ENCODE measurements at places on chromosomes 4 and X.

- DNase-seq: no peak
These were observed 511.8 kb upstream of the LCORL start for GRCh38 chr4:18533262-18533775.

- no peak for DNase-seq
These were observed 188.5 kb upstream of the FTHL17 start for GRCh38 chrX:31260351-31260750.

- no peak for DNase-seq
These were observed 9.1 kb upstream of the HSPA4L start for GRCh38 chr4:127772769-127773671.

DNA sequence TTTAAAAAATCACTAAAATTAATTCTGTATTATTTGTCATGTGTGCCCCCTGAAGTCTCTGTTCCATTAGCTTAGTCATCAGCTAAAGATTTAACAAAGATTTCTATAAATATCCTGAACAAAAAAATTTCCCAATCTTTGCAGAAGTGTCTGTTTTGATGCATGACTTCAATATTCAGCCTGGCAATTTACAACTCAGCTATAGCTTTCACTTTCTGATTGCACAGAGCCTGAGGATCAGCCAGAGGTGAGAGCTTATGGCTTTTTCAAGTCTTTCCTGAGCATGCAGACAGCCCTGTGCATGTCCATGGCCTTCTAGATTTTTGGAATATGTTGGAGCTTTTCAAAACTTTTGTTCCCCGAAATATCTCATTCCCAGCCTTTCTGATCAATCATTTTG, 420.1 kb downstream of the ZNF674 start:
- DNase-seq: no peak

GRCh38 chr4:94680176-94680862, 77.4 kb upstream of the BMPR1B start:
- no peak for DNase-seq

GRCh38 chr4:27010334-27010940, 149.8 kb downstream of the STIM2 start:
- DNase-seq: peak; percentile 76

DNA sequence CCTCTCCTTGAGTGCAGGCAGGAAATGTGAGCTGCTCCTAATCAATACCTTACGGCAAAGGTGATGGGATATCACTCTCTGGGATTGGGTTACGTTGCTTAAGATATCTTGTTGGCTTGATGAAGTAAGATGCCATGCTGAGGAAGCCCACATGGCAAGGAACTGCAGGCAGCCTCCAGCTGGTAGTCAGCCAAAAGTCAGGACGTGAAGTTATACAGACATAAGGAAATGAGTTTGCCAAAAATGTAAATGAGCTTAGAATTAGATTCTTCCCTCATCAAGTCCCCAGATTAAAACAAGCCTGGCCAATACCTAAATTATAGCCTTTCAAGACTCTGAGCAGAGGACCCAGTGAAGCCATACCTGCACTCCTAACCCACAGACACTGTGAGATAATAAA, 155.0 kb downstream of the QDPR start:
- no peak for DNase-seq

DNA sequence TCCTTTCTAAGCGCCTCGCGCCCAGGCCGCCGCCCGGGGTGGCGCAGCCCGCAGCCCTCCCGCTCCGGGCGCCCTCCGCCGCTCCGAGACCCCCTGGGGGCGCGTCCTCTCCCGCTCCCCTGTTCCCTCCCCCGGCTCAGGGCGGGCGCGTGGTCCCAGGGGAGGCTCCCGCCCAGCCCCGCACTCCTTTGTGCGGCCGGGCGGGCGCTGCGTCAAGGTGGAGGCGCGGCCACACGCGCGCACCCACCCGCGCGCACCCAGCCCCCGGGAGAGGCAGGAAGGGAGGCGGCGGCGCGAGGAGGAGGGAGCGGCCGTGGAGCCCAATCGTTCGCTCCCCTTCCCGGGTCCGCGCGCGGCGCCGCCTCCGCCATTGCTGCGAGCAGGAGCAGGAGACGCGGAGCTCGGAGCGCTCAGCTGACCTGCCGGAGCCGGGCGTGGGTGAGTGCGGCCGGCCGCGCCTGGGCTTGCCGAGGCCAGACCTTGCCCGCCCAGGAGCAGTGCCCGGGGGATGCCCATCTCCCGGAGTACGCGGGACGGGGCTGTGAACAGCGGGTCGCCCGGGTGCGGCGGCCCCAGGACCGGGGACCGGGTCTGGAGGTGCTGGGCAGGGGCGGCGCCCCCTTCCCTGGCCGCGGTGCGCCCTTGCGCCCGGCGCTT, at the start of gene NSG1:
Gene NSG1, plus strand, starts transcription at position 367 of the 657 bp plus-strand sequence. CDS start 528 bp downstream, outside the sequence.
- peak; percentile 68 for DNase-seq

DNA sequence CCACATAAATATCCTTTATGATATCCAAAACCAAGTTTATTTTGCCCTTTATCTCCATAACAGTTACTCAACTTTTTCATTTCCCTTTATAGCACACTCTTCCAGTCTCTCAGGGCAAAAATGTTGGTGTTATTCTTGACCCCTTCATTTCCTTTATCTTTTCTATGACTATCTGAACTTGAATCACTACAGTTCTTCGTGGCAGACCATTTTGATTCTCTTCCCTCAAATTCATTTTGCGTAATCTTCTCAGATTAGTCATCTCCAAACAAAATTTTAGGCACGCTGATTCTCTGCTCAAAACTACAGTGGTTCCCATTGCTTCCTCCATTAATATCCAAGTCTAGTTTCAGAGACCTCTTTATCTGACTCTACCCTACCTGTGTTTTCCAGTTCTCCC, 26.1 kb downstream of the RUFY3 start:
- DNase-seq: no peak

- DNase-seq: no peak
These were observed 724.8 kb upstream of the FTHL17 start for GRCh38 chrX:31796624-31797023.

GRCh38 chr4:14087921-14088320, 460.4 kb upstream of the BOD1L1 start:
- no peak for DNase-seq

GRCh38 chrX:1249101-1249887, 19.3 kb upstream of the CSF2RA start:
- DNase-seq: peak; percentile 76

- DNase-seq: no peak
These were observed 3.0 kb upstream of the HTRA3 start for GRCh38 chr4:8266508-8266907.

GRCh38 chr4:12139296-12139695, 710.6 kb upstream of the HS3ST1 start:
- DNase-seq: no peak

- DNase-seq: no peak
These were observed 75.6 kb upstream of the BCOR start for GRCh38 chrX:40173143-40174000.

DNA sequence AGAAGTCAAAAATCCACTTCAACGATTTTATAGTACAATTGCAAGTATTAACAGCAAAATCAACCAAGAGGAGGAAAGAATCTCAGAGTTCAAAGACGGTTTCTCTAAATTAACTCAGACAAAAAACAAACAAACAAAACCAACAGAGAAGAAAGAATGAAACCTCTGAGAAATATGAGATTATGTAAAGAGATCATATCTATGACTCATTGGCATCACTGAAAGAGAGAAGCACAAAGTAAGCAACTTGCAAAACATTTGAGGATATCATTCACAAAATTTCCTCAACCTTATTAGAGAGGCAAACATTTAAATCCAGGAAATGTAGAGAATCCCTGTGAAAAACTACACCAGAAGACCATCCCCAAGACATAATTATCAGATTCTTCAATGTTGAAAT, 370.4 kb downstream of the INPP4B start:
- no peak for DNase-seq

DNA sequence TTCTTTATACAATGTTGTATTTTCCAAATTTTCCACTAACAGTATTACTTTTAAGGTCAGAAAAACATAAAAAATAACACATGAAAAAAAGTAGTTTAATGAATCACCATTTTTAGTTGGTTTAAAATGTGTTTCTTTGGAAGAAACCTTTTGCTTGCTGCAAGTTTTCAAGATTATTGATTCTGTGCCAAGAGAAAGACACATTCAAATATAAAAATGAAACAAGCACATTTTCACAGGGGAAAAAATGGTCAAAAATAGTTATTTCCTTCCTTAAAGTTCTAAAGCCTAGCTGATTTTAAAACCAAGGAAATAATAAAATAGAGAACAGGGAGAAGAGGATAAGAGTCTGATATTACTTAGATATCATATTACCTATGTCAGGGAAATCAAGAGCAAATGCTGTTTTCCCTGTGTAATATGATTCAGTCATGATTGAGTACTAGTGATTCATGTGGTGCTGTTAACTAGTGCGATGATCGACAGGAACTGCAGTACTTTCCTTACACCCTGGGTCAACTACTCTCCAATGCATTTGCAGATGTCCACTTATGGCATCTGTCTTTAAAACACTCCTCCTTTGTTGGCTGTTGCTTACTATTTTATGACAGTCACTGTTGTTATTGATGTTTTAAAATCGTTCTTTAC, 103.8 kb downstream of the CAMK2D start:
- no peak for DNase-seq

DNA sequence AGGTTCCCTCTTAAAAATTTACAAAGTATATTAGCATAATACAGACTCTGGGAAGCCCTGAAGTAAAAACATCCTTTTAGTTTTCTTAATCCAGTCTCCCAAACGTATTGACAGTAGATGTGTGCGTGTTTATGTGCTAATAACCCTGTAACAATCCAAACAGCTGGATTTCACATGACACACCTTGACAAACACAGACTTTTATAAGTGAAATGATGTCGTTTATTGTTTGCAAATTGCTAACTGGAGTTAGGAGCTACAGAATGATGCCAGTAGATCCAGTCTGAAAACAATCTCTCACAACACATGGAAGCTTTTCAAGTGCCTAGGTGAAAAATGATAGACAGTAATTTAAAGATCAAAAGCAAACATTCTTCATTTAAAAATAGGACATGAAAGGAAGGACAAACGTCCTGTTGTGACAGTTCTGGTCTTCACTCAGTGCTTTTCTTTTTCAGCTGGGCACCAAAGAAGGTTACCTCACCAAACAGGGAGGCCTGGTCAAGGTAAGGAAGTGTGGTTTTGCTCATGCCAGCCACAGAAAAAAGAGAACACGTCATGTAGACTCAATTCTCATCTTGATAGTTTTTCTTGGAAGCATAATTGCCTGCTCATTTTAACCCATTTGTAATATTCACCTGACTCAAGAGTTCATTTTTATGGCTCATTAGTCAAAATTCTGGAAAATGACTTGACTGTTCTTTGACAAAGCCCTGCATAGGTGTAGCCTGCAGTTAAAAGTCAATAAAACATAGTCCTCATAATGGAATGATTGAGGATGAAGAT, 32.9 kb downstream of the LAMTOR3 start:
- DNase-seq: no peak

DNA sequence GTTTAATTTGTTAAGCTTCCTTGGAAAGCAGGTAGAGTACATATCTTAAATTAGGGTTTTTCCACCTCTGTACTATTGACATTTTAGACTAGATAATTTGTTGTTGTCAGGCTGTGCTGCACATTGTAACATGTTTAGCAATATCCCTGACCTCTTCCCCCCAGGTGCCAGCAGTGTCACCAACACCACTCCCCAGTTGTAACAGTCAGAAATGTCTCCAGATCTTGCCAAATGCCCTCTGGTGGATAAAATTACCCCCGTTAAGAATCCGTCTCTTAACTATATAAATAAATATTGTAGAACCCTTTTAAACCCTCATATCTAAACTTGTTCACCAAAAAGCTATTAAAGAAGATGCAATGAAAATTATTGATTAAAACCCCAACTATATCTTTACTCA, 161.5 kb downstream of the ARHGAP6 start:
- DNase-seq: no peak

DNA sequence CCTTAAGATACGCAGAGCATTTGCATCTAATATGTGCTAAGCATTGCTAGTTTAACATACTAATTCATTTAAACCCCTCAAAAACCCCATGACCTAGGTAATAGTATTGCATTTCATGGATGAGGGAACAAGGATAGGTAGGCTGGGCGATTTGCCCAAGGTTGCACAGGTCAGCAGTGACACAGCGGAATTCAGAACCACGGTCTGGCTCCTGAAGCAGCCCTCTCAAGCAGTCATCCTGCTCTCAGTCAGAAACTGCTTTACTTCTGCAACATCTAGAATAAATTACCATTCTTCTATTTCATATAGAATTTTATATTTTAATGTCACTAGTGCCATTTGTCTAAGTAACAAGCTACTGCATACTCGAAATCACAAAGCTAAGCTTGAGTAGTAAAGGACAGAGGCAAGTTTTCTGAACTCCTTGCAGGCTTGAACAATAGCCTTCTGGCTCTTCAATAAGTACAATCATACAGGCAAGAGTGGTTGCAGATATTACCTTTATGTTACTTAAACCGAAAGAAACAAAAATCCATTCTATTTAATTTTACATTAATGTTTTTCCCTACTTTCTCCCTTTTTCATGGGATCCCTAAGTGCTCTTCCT, 555 bp upstream of the SPP1 start:
- DNase-seq: no peak

DNA sequence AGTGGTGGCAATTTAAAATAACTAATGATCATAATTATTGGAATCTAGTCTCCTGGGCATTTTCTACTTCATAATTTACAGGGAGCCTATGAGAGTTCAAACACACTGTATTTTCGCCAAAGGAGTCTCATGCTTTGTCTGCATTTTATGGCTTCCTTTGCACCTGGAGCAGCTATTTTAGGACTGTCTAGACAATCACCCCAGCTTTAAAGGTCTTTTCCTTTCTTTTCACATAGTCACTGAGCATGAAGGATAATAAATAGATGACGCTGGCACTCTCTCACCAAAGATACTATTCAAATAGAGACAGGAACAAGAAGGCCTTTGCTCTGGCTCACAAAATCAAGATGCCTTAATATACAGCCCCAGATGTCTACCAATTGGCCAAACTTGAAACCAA, 43.0 kb downstream of the AMELX start:
- no peak for DNase-seq

DNA sequence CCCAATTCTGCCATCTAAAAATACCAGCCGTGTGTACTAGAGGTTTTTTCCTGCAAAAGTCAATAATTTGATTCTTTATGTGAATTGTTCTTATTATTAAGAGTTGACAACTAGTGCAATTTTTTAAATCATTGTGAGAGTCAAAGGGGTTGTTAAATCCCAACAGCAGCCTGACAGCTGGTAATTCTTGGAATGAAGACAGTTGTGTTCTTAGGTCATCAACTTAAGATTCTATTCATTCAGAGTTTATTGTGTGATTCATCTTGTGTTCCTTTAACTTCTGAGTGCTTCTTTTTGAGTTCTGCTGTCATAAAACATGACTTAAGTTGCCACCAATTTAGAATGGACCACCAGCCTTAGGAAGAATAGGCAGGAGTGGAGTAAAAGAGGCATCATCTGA, 329.0 kb downstream of the NAF1 start:
- no peak for DNase-seq

DNA sequence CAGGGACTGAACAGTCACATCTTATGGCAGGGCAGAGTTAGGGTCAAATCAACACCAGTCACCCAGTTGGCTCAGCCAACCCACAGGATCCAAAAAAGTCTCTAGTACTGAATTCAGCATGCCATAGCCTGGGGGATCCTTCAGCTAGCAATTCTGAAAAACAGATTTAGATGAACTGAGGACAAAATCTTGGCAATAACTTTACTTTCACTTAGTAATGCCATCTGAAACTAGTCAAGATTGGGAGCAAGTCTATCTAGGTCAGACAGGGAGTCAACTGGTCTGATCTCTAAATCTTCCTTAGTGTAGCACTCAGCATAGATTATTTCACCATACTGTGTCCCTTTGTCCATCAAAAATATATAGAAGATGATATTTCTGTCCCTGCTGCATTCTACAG, 76.0 kb downstream of the HHIP start:
- no peak for DNase-seq

Measured in CD4-positive, alpha-beta T cell treated with Interleukin-6 for 4 hours (primary cell).